ENCODE measurements at places on chromosomes 1 and 21. TPM values are rescaled to one million over a fixed set of nuclear protein-coding genes. Genes with fewer than 3 reads are reported as not detected.

RHBDL2 gene
- 12.6 TPM for total RNA-seq

SETSIP gene
- not detected for total RNA-seq

NEK2 gene
- 19.6 TPM for total RNA-seq

CASZ1 gene
- total RNA-seq, result 36.1 TPM

ZNF669 gene
- 5.2 TPM for total RNA-seq
